Stimulated activated CD4-positive, alpha-beta T cell treated with anti-CD3 and anti-CD28 coated beads, Interleukin-4, amount 100 ng/mL, for 1 hour (primary cell): ENCODE measurements at places on chromosomes 16 and 17.

DNA sequence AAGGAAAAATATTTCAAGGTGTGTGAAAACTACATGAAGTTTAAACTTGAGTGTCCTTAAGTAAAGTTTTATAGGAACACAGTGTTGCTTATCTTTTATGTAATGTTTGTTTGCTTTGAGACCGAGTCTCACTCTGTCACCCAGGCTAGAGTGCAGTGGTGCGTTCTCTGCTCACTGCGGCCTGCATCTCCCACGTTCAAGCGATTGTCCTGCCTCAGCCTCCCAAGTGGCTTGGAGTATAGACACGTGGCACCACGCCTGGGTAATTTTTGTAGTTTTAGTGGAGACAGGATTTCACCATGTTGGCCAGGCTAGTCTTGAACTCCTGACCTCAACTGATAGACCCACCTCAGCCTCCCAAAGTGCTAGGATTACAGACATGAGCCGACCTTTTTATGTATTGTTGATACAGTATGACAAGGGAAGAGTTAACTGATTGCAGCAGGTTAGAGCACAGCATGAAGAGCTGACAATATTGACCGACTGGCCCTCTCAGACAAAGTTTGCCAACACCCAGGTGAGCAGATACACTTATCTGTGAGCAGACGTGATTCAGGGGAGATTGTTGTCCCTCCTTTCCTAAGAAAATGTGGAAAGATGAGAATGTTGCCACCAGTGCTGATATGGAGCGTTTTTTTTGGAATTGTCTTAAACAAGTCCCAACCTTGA lies 373.7 kb downstream of the WWOX start:
- DNase-seq, result no peak

- DNase-seq, result no peak
Observed at GRCh38 chr17:56870081-56870651, 36.2 kb downstream of the DGKE start.

GRCh38 chr17:62899361-62899760 lies 66.7 kb upstream of the TANC2 start:
- no peak for DNase-seq

GRCh38 chr17:33955461-33955860 lies 299.6 kb upstream of the CCL2 start:
- no peak for DNase-seq

GRCh38 chr16:6195966-6196365 lies 1098.4 kb upstream of the EEF2KMT start:
- DNase-seq, result no peak

GRCh38 chr16:51630076-51630475 lies 479.0 kb upstream of the SALL1 start:
- no peak for DNase-seq

- DNase-seq, result peak; percentile 26
Observed at GRCh38 chr16:87487361-87487924, 5.4 kb downstream of the ZCCHC14 start.

DNA sequence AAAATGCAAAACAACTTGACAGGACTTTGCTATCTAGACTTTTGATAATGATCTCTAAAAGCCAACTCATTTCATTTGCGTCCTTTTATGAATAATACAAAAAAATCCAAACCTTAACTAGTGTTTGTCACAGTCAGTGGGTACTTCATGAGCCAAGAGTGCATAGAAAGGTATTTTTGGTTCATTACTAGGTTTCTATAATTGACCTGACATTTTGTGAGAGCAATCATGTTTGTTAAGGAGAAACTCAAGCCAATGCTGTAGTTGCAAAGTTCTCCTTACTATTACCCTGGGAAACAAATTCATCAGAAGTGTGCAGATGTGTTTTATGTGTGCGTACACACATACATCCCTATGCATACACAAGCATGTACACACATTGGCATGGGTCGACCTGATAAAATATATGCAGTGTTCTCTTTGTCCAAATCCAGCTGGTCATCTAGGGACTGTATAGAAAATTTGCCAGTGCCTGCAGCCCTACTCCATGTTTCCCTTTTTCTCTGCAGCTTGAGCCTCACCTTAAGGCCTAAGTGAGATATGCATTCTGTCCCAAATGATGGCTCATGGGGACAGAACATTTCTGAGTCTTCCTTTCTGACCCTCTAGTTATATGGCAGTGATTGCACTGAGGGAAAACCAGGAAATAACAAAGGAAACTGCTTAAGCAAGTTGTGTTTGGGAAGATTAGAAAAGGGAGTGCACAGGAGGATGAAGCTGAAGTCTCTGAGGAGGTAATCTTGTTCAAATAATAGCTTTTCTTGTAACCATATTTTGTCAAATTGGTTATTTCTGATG lies 128.1 kb downstream of the CDH13 start:
- no peak for DNase-seq

DNA sequence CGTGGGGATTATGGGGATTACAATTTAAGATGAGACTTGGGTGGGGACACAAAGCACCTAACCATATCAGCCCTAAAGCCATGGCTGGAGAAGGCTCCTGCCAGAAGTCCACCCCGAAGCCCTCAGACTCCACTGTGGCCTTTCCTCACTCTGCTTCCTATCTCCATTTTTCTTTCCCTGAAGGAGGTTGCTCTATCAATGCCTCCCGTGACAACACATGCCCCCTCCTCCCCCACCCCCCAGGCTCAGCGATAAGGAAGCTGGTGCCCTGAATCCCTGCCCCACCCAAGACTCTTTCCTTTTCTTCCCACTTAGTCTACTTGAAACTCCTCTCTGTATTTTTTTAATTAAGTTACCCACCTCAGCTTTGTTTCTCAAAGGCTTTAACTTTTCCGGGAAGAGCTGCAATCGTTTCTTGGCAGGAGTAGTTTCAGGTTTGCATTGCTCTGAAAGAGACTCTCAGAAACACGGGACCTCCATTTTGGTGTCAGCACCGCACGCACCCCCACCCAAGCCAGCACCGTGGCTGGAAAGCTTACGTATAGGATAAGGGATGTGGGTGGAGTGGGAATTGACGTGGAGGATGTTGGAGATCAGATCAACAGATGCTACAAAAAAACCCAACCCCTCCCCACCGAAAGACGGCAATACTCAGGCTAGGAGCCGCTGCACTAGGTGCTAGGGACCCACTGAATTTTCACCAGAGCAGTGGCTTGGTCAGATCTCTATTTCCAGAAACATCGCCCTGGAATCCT lies 15.2 kb upstream of the CA4 start:
- no peak for DNase-seq

- DNase-seq, result no peak
Observed at GRCh38 chr16:23896832-23897821, 61.3 kb downstream of the PRKCB start.

DNA sequence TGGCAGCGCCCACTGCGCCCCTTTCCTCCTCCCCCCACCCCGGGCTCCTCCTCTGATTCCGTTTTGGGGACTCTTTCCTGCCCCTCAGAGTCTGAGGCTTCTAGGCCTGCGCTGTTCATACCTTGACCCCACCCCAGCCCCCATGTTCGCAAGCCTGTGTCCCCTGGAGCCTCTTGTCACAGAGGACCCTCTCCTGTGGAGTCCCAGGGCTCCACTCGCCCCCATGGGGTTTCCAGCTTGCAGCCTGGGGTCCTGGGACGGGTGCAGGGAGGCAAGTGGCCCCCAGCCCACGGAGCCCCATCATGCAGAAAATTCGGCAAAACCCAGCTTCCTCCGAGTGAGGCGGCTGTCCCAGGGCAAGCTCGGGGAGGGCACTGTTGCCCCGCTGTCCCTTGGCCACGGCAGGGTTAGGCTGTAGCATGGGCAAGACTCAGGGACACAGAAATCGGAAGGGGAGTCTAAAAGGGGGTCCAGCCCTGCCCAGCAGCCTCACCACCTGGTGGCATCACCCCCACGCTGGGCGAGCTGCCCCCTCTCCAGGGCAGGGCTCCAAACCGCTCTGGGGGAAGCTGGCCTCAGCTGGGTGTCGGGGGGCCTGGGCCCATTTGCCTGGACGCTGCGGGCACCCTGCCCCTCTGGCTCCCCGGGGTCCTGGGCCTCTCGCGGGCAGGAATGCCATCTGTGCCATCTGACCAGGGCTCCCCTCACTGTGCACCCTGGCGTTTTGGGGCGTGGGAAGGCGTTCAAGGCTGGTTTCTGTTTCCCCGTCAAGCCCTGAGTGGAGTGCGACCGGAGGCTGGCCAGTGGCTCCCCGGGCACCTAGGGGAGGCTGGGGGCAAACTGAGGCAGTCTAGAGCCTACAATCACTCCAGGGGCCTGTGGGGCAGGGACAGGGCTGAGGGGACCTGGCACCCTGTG lies 11.5 kb upstream of the BAHCC1 start:
- DNase-seq, result no peak

GRCh38 chr17:82338858-82339633 lies 5.5 kb upstream of the SECTM1 start:
- no peak for DNase-seq

- DNase-seq, result no peak
Observed at GRCh38 chr17:29909236-29910003, 20.6 kb downstream of the SSH2 start.

- no peak for DNase-seq
Observed at GRCh38 chr16:23584186-23585076, 11.7 kb downstream of the NDUFAB1 start.

DNA sequence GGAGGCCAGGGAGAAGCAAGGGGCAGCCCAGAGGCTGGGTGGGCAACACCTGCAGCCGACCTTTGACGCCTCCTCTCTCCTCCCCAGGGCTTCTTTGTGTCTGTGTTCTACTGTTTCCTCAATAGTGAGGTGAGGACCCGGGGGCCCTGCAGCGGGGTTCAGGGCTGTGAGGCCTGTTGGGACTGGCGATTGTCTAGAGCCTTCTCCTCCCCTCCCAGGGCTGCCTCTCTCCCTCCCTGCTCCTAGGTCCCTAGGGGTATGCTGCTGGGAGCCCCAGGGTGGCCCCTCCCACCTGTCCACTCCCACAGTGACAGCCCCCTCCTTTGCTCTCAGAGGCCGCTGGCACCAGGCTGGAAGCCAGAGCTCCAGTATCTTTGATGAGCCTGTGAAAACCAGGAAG lies 10.8 kb upstream of the SPPL2C start:
- no peak for DNase-seq

DNA sequence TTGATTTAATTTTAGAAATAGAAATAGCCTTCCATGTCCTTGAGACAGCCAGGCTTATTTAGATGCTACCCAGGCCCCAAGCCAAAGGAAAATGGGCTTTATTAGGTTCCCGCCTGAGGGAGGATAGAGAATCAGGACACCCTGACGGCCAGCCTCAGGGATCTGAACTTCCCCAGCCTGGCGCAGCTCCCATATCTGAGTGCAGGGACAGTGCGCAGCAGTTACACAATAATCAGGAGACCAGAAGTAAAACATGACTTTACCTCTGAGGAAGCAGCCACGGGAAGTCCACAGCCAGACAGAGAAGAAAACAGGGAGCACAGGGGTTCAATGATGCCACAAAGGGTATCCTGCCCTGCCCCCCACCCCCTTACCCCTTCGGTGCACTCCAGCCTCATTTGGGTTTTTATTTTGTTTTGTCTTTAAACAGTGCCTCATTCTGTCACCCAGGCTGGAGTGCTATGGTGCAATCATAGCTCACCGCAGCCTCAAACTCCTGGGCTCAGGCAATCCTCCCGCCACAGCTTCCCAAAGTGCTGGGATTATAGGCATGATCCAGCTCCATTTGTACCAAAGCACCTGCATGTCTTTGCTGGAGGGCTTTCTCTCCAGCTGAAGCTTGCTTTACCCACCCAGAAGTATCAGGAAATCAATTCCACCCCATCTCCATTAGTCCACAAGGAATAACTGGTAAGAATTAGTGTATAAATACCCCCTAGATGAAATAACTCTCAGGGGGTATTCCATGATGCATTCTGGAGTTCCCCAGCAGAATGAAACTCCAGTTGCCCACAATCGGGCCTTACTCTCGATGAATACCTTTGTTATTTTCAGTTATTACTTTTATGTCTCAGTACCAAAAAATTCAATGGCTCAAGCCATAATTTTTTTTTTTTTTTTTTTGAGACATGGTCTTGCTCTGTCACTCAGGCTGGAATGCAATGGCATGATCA lies 21.9 kb downstream of the ORC6 start:
- DNase-seq, result no peak

GRCh38 chr17:7852262-7852670 lies 2.6 kb upstream of the TMEM88 start:
- peak; percentile 4 for DNase-seq

- DNase-seq, result peak; percentile 62
Observed at GRCh38 chr16:67428146-67428731, 2.7 kb upstream of the HSD11B2 start.

- no peak for DNase-seq
Observed at GRCh38 chr17:9912121-9913099, 7.3 kb upstream of the RCVRN start.

DNA sequence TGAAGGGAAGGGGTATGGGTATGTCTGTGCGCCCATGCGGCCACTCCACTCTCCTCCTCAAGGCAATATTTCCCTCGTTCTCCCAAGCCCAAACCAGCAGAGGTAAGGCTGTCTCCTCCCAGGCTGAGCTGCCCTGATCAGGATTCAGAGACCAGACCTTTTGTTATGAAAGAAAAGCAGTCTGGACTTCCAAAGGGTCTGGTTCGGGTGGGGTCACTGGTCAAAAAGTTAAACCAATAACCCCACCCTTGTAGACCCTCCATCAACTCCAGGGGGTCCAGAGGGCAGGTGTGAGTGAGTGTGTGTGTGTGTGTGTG lies 5.7 kb upstream of the DLX4 start:
- DNase-seq, result no peak

GRCh38 chr17:66950886-66951604 lies 13.5 kb upstream of the CACNG4 start:
- no peak for DNase-seq

- DNase-seq, result no peak
Observed at GRCh38 chr16:87733190-87733589, 32.6 kb downstream of the KLHDC4 start.

DNA sequence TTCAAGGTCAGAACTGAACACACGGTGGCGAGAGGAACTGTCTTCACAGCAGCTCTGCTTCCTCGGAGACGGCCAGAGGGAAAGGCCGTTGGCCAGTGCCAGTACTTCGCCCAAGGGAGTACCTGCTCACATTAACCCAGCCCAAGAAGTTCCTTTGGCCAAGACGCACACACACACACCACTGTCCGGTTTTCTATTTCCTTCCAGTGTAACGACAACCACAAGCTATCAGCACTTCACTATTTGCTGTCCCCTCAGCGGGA lies 744 bp upstream of the GGNBP2 start:
- peak; percentile 10 for DNase-seq

- DNase-seq, result no peak
Observed at GRCh38 chr16:19380328-19380727, 37.4 kb upstream of the TMC5 start.

- no peak for DNase-seq
Observed at GRCh38 chr16:48210747-48211146, 33.4 kb upstream of the LONP2 start.

DNA sequence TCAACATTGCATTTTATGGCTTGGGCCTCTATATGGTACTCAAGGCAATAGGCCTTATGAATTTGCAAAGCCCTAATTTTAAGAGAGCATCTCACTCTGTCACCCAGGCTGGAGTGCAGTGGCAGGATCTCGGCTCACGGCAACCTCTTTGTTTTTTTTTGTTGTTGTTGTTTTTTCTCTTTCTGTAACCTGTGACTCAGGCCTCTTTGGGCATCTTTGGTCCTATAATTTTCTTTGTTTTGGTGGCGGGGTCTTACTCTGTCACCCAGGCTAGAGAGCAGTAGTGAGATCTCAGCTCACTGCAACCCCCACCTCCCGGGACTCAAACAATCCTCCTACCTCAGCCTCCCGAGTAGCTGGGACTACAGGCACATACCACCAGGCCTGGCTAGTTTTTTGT lies 21.8 kb upstream of the HERPUD1 start:
- DNase-seq, result no peak

GRCh38 chr16:80063031-80063712 lies 462.6 kb upstream of the MAF start:
- no peak for DNase-seq

- no peak for DNase-seq
Observed at GRCh38 chr17:73718362-73718761, 74.1 kb upstream of the SDK2 start.
